ENCODE measurements at places on chromosomes 12 and 14.
A peak's percentile ranks its signal among the peaks of the same experiment; 100 is the strongest.

GRCh38 chr12:64142382-64142781 lies 79.7 kb downstream of the KICS2 start:
- ATAC-seq = no peak

- no peak for ATAC-seq
Measured at GRCh38 chr12:2692080-2692479, 102.7 kb upstream of the FKBP4 start.

DNA sequence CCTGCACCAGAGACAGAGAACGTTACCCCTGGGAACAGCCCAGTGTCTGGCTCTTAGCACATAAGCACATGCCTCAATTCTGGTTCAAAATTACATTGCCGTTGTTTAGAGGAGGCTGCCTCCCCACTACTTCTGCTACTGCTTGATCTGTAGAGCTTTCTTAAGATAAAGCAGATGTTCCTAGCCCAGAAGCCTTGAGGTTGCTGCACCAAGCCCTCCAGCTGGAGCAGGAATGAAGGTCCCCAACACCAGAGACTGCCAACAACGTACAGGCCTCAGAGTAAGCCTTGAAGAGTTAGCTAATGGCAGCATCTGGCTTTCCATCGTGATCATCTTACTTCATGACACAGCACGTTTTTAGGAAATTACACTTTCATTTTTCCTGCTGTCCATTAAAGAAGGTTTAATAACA lies 34.7 kb upstream of the AMIGO2 start:
- ATAC-seq = no peak

GRCh38 chr12:4272424-4273272 lies 914 bp upstream of the CCND2 start:
- peak; percentile 0 for ATAC-seq

DNA sequence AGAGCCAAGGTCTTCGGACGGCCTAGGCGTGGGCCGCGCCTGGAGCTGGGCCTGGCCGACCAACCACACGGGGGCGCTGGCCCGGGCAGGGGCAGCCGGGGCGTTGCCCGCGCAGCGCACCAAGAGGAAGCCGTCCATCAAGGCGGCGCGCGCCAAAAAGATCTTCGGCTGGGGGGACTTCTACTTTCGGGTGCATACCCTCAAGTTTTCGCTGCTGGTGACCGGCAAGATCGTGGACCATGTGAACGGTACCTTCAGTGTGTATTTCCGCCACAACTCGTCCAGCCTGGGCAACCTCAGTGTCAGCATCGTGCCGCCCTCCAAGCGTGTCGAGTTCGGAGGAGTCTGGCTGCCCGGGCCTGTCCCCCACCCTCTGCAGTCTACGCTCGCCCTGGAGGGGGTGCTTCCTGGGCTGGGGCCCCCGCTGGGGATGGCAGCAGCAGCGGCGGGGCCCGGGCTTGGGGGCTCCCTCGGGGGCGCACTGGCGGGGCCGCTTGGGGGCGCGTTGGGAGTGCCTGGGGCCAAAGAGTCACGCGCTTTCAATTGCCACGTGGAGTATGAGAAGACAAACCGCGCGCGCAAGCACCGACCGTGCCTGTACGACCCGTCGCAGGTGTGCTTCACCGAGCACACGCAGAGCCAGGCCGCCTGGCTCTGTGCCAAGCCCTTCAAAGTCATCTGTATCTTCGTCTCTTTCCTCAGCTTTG lies 4.4 kb upstream of the SHMT2 start:
- ATAC-seq = peak; percentile 27

- ATAC-seq = peak; percentile 47
Measured at GRCh38 chr14:61588419-61588901, 106.9 kb upstream of the HIF1A start.

GRCh38 chr14:53824061-53824460 lies 132.6 kb downstream of the BMP4 start:
- ATAC-seq = no peak
